Activated CD4-positive, alpha-beta T cell treated with anti-CD3 and anti-CD28 coated beads for 24 hours (primary cell): ENCODE measurements at places on chromosomes 2 and 18.

GRCh38 chr2:3823748-3824147 is 120.4 kb downstream of the DCDC2C start:
- DNase-seq: no peak

DNA sequence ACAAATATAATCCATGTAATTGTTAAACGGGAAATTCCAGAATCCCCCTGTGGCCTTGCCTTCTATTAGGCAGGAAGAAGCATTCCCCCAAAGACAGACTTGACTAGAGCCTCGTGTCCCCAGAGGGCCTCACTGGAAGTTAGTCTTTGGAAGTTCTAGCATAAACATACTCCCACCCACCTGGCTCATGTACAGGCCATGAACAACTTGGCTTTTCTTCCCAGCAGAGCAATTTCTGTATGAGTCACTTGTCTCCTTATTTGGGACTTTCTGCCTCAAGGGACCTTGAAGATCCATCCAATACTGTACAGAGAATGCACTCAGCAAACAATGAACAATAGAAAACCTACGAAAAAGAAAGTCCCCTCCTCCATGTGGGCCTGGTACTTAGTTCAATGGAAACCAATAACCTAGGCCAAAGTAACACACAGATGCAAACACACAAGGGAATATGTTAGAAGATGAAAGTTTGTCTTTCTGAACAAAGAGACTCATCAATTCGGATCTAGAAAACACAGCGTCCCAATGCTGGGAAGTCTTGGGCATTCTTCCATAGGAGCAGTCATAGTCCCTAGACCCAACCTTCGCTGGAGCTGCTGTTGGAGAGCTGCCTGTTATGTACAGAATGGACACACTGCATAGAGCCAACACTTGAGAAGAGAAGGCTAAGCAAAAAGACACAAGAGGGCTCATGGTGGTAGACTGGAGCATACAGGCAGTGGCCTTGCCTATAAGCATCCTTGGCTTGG is 303.5 kb downstream of the HRH4 start:
- no peak for DNase-seq

DNA sequence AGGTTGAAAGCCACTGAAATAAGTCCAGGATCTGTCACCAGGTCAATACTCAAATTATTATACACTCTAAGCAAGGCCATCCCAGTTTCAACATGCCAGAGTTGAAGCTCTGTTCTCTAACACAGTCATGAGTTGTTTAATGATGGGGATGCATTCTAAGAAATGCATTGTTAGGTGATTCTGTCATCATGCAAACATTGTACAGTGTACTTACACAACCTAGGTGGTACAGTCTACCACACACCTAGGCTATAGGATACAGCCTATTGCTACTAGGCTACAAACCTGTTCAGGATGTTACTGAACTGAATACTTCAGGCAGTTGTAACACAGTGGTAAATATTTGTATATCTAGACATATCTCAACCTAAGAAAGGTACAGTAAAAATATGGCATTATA is 162.2 kb downstream of the BAZ2B start:
- DNase-seq: no peak

- no peak for DNase-seq
These were observed 6.1 kb upstream of the CCDC178 start for GRCh38 chr18:33446604-33447003.

- no peak for DNase-seq
These were observed 3.3 kb downstream of the TPGS2 start for GRCh38 chr18:36825526-36825925.

- DNase-seq: no peak
These were observed 538.9 kb upstream of the REG3G start for GRCh38 chr2:78486565-78486964.

GRCh38 chr18:2847317-2848246 is 776 bp downstream of the EMILIN2 start:
- no peak for DNase-seq

- no peak for DNase-seq
These were observed 250.7 kb downstream of the IKZF2 start for GRCh38 chr2:212900715-212901114.

GRCh38 chr18:58813561-58814225 is 51.0 kb upstream of the ZNF532 start:
- DNase-seq: no peak

DNA sequence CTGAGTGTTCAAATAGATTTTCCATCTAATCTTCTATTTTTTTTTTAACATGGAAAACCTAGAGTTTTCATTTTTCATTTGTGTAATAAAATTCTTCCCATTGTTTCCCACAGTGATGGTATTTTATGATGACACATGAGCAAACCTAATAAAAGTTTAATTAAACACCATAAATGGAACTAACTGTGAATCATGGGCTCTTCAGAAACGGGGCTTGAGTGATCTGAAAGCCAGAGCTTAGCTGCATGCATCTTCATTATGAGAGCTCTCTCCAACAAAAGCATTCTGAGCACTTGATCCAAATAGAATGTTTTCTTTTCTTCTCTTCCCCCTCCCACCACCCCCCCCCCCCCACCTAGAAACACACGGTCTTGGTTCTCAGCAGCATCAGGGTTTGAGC is 82.1 kb upstream of the REV1 start:
- DNase-seq: no peak
